ENCODE measurements at places on chromosomes 16 and 17. TPM values are rescaled to one million over a fixed set of nuclear protein-coding genes. Genes with fewer than 3 reads are reported as not detected.

DNA sequence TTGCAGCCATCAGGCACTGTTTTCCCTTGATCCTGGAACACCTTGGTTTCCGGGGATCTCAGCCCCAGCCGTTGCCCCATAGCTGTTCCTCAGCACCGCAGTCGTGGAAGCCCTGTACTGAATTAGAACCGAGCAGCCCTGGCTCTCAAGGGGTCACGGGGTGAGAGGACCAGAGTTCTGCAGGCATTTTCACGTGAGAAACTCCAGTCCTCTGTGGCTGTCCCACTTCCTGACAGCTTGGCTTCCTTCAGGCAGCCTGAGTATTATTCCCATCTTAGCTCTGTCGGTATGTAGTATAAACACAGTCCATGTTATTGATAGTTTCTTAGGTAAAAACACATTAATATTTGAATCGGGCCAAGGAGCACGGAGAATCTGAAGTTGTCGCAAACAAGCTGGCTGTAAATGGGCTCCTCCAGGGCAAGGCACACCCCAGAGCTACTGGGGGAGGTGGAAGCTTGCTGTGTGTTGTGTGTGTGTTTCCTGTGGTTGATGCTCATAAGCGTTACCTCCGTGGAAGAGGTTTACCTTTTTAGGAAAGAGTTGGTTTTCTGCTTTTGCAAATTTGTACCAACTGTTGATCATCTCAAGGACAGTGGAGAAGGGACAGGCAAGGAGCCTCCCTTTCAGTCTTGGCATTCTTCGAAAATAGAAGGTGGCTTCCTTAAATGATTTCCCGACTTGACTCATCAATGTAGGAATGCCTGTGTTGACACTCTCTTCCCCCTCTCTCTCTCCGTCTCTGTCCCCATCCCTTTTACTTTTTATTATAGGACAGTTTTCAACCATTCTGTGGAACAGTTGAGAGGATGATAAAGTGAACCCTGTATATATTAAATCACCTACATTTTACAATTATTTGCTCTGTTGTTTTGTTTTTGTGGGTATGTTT lies 208.9 kb upstream of the CHMP6 start:
- no peaks in the 10 kb centered on the region for H3K27me3 ChIP-seq
- H3K36me3 ChIP-seq, result no peaks in the 10 kb centered on the region
- H3K4me3 ChIP-seq, result no peak overlapping the region
- no peak for DNase-seq
- no peak overlapping the region for H3K27ac ChIP-seq

Gene ITGAX
- 0.78 TPM for total RNA-seq

DNA sequence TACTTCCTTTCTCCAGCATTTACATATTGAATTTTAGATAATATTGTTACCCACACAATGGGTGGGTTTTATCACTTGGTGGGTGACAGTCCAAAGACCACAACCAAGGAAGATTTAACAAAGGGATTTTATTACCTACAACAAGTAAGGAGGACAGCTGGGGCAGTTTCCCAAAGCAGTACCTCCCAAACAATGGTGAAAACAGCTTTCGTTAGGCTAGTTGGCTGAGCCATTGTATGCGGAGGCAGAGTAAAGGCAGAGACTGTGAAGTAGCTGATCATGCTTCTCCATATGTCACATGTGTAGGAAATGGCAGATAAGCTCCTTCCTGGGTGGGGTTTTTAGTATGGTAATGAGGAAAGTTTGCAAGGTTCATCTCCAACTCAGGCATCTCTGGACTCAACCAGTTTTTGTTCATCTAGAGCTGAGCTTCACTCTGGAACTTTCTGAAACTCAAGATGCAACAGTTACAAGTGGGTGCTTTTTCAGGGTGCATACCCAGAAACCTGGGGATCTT lies 104.3 kb upstream of the PSMD7 start:
- DNase-seq, result no peak
- no peak overlapping the region for H3K27ac ChIP-seq
- no peaks in the 10 kb centered on the region for H3K27me3 ChIP-seq
- H3K4me3 ChIP-seq, result no peak overlapping the region
- no peaks in the 10 kb centered on the region for H3K36me3 ChIP-seq

DNA sequence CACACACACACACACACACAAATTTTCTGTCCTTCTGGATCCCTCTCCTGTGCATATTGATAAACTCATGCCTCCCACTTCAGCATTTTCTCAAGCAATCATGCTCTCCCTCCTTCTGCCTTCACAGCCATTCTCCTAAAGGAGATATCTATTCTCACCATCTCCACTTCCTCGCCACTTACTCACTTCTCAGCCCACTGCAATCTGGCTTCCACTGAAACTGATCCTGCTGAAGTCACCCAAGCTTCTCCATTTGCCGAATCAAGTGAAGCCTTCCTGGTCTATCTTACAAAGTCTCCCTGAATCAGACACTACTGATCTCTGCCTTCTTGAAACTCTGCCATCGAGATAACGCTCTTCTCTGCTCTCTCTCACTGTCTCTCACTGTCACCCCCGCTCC lies 54.0 kb upstream of the GNAO1 start:
- no peak for DNase-seq
- no peak overlapping the region for H3K27ac ChIP-seq
- no peaks in the 10 kb centered on the region for H3K36me3 ChIP-seq
- no peak overlapping the region for H3K4me3 ChIP-seq
- no peaks in the 10 kb centered on the region for H3K27me3 ChIP-seq

DNA sequence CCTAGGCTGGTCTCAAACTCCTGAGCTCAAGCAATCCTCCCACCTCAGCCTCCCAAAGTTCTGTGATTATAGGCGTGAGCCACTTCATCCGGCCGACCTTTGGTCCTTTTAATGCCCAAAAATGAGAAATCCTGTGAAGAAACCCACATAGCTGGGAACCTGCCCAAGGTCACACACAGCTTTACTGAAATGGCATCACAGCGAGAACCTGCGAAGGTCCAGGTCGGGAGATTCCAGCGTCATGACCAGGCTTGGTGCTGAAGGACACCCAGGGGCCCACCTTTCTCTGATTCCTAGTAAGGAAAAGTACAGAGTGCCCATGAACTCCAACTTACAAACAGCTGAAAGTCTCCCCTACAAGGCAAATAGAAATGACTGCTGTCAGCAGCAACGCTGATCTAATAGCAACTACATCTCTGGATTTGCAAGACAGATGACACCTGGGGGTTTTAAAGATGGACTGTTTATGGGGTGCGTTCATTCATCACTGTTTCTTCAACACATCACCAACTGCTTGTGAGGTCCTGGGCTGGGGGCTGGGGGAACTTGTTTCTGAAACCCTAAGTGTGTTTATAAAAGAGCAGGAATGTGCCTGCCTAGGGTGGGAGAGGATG lies 24.5 kb upstream of the DNAH17 start:
- peaks cover 11% of the 10 kb centered on the region for H3K4me1 ChIP-seq
- DNase-seq, result no peak
- no peak overlapping the region for H3K4me3 ChIP-seq
- H3K36me3 ChIP-seq, result no peaks in the 10 kb centered on the region
- H3K27ac ChIP-seq, result no peak overlapping the region

DNA sequence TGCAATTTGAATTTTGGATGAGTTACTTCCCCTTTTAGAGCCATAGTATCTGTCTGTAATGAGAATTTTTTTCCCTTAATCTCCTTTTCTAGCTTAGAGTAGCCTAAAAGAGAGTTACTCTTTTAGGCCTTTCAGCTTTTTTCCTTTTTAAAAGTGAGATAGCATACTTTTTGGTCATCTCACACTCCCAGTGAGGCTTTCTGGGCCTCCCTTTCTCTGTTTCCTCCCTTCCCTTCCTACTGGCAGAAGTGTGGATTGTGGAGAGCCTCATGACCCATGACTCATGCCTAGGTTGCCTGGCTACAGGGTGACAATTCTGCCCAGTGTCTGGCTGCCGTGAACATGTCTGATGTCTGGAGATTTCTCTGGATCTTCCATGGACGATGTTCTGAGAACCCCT lies 15.2 kb downstream of the KRT23 start:
- H3K27me3 ChIP-seq, result no peaks in the 10 kb centered on the region
- DNase-seq, result peak; percentile 71
- no peaks in the 10 kb centered on the region for H3K36me3 ChIP-seq

GRCh38 chr17:49229805-49230600 lies 584 bp downstream of the PHOSPHO1 start:
- no peaks in the 10 kb centered on the region for H3K36me3 ChIP-seq
- H3K27ac ChIP-seq, result no peak overlapping the region
- H3K27me3 ChIP-seq, result peaks cover 5% of the 10 kb centered on the region
- DNase-seq, result no peak

Gene CMTM2
- total RNA-seq, result not detected

DNA sequence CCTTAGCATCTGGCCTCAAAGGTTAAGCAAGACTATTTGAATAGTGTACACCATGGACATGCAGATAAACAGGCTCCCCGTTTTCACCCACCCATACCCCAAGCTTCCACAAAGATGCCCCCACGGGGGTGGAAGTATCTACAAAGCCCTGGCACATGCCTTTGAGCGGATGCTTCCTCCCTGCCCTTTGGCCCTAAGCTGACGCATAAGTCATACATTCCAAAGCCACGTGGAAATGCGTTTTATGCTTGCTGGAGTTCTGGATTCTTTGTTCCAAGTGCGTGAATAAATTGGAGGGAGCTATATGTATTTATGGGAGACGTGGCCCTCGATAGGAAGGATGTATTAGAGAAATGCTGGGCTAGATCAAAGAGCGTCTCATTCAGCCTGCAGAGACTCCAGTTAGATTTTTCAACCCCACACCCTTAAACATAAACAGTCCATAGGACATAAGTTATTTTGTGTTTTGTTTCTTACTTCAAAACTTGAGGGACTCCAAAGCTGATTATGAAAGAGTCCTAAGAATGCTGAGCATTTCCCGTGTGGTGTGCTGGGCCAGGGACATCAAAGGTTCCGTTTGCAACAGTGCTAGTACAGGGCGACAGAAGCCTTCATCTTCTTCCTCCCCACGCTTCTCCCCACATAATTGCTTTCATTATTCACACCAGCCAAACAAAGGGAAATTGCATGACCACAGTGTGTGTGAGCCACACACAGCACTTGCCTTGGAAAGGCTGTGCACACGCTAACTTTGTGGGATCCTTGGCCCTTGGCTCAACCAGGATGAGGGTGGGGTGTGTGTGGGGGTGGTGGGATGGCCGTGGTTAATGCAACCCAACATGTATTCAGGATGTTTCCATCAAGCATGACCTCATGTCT lies 73.6 kb downstream of the WIPI1 start:
- H3K36me3 ChIP-seq, result no peaks in the 10 kb centered on the region
- no peaks in the 10 kb centered on the region for H3K27me3 ChIP-seq
- H3K27ac ChIP-seq, result peak overlapping the region; percentile 46
- H3K4me1 ChIP-seq, result peaks cover 51% of the 10 kb centered on the region

- H3K4me3 ChIP-seq, result no peak overlapping the region
- H3K36me3 ChIP-seq, result no peaks in the 10 kb centered on the region
- no peaks in the 10 kb centered on the region for H3K4me1 ChIP-seq
- H3K27ac ChIP-seq, result no peak overlapping the region
- no peaks in the 10 kb centered on the region for H3K27me3 ChIP-seq
These were observed 17.7 kb downstream of the HOXB1 start for GRCh38 chr17:48513097-48513496.

DNA sequence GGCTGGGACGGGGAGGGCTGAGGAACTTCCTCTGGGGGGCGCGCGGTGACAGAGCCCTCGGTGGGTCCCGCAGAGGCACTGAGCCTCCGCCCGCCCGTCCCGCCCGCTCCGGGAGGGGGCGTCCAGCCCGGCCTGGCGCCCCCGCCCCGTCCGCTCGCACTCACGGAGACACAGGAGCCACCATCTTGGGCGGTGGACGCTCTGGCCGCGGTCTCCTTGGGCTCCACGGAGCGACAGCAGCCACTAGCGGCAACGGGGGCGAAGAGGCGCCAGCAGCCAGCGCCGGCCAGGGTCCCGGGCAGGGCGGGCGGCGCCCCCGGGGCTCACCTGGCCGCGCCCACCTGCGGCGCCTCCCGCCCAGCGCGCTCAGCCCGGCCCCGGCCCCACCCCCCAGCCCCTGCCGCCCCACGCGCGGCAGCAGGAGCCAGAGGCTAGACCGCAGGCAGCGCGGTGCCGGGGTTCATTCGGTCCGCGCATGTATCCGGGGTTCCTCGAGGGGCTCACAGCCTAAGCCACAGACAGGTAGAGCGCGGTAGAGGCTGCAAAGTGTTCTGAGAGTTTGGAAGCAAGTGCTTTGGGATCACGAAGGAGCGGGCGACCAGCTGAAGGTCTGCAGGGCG lies at the start of gene C17orf113:
C17orf113 (minus strand) TSS at position 209 of the 620 bp plus-strand sequence. CDS start 7,225 bp downstream, outside the sequence.
- H3K36me3 ChIP-seq, result no peaks in the 10 kb centered on the region
- peak within 1 kb of the TSS; percentile 72 for H3K4me3 ChIP-seq
- DNase-seq, result no peak
- peaks cover 12% of the 10 kb centered on the region for H3K4me1 ChIP-seq
- no peak within 1 kb of the TSS for H3K27ac ChIP-seq
- H3K27me3 ChIP-seq, result no peaks in the 10 kb centered on the region

GRCh38 chr16:85863384-85863774 lies 35.6 kb upstream of the IRF8 start:
- no peak for DNase-seq
- no peak overlapping the region for H3K4me3 ChIP-seq
- H3K27ac ChIP-seq, result no peak overlapping the region
- no peaks in the 10 kb centered on the region for H3K27me3 ChIP-seq
- H3K36me3 ChIP-seq, result no peaks in the 10 kb centered on the region

DNA sequence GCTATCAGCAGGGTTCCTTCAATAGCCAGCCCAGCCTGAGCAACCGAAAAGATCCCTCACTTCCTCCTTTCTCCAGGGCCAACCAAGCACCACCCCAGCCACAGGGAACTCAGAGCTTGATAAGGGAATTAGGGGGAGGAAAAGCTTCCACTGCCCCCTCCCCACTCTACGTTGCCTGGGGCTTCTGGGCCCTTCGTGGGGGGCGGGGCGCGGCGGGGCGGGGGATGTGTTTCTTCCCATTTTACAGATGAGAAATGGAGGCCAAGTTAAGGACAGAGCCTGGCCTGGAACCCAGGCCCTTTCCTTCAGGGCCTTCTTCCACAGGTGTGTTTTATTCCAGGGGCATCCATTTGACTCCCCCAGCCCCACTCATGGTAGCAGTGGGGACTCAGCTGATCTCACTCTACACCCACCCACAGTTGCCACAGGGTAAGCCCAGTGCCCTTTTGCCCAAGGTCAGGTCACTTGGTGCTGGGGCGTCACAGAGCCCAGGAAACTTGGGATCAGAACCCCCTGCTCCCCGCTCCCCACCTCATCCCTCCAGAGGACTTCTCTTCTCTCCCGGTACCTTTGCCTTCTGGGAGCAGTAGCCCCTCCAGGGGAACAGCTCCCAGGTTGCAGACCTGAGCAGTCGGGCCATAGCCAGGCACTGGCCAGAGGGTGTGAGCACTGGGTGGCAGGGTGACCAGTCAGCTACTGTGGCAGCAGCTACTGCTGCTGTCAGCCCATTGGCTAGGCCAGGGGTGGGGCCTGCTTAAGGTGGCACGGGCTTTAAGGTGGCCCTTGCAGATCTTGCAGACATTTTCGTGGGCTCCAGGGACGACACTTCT lies at the start of gene LDHD:
LDHD (minus strand) TSS at position 700 of the 830 bp plus-strand sequence; CDS start at position 640, 60 bp downstream.
- peak within 1 kb of the TSS; percentile 72 for H3K27ac ChIP-seq
- no peaks in the 10 kb centered on the region for H3K27me3 ChIP-seq
- peaks cover 41% of the 10 kb centered on the region for H3K4me1 ChIP-seq
- H3K36me3 ChIP-seq, result no peaks in the 10 kb centered on the region
- H3K4me3 ChIP-seq, result peak within 1 kb of the TSS; percentile 59
- peak; percentile 90 for DNase-seq

GRCh38 chr16:87506423-87507350 lies 13.9 kb upstream of the ZCCHC14 start:
- no peak overlapping the region for H3K4me3 ChIP-seq
- peaks cover 12% of the 10 kb centered on the region for H3K4me1 ChIP-seq
- DNase-seq, result no peak

Data from right atrium auricular region (tissue), 2 donors.